ENCODE measurements at places on chromosomes 7 and 10.

DNA sequence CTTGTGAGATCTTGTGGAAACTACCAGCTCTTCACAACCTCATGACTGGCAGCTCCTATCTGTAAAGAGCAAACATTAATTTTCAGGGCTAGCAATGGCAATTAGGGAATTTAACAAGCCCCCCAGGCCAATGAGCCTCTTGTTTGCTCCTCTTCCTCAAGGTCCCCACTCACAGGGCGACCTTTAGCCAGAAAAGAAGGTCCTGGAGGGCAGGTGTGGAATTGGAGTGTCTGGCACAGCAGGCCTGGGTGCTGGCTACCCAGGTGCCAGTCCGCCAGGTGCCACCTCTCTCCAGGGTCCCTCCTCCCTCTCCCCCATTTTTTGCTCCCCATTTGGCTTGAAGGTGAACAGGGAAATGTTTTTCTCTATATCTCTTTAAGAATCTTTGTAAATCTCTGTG is 1.9 kb upstream of the CEP55 start:
- no peak for DNase-seq

DNA sequence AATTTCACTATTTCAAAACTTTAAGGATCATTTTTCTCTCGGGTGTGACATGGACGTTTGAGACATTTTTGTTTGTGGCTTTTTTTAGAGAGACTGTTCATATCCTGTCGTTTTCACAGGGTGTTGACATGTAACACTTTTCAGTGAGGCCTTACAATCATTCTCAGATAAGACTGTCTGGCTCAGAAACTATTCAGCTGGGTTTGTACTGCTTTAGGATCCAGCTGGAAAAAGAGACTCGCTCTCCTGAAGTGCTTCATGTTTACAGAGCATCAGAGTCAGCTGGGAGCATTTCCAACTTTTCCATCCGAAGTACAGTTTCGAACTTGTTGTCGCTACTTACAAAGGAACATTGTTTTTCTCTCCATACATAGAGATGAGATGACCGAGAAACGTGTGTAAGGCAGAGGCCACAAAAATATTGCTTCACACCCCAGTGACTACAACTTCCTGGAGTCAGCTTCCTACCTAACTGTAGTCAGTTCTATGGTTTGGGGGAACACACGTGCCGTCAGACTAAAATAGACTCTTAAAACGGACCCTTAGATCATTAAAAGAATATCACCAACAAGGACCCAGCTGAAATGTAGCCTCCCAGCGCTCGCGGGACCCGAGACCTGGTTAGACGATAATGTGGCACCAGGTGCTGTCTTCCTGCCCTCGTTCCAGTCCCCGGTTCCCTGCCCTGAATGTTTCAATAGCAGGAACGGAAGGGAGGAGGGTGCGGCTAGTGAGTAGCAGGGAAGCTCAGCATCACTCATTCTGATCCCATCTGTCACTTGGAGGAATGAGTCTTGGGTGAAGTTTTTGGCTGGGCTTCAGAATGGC is 78.0 kb downstream of the MKI67 start:
- DNase-seq: no peak

- DNase-seq: no peak
Observed at GRCh38 chr7:37552030-37552429, 103.4 kb upstream of the ELMO1 start.

GRCh38 chr7:96833676-96834453 is 124.2 kb upstream of the SEM1 start:
- no peak for DNase-seq

GRCh38 chr10:2620827-2621521 is 446.4 kb upstream of the PFKP start:
- no peak for DNase-seq

Measured in NCI-H526 treated with DMSO at 0.1 percent for 48 hours (cell line).